A549 (cell line): ENCODE measurements at places on chromosomes 3 and 15.

GRCh38 chr3:32195995-32196540 is 42.4 kb upstream of the CMTM8 start:
- no peak for DNase-seq

DNA sequence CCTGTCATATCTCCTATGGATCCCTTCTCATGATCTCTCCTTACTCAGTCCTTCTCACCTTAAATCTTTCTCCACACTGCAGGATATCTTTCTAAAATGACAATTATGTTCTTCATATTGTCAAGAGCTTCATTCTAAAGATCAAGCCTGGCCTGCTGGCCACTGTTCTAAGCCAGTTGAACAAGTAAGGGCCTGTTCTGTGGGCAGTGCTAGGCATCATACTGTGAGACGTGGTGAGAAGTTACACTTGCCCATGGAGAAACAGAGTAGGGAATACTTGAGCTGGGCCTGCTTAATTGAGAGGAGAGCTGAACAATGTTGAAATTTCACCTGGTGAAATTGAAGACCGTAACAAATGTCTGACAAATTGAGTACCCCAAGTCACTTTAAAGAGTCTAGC is 184.1 kb upstream of the RASGRP1 start:
- no peak for DNase-seq

GRCh38 chr3:114272271-114272670 is 21.6 kb upstream of the TIGIT start:
- DNase-seq, result no peak

DNA sequence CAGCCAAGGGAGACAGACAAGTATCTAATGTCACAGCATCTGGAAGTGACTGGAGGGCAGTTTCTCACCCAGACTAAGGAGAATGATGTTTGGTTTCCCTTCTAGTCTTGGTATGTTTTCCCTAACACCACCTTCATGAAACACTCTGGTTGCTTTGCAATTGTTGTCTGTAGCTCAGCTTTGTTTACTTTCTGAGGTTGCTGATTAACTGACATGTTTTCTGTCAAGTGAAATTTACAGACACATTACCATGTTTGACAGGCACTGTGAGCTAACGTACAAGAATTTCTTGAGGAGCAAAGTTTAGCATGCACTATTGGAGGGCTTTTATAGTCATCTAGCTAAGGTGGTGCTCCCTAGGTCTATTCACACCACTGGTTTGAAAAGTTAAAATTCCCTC is 131.6 kb upstream of the NECTIN3 start:
- DNase-seq, result no peak

- DNase-seq, result no peak
Measured at GRCh38 chr15:52514482-52514881, 14.2 kb downstream of the MYO5A start.

DNA sequence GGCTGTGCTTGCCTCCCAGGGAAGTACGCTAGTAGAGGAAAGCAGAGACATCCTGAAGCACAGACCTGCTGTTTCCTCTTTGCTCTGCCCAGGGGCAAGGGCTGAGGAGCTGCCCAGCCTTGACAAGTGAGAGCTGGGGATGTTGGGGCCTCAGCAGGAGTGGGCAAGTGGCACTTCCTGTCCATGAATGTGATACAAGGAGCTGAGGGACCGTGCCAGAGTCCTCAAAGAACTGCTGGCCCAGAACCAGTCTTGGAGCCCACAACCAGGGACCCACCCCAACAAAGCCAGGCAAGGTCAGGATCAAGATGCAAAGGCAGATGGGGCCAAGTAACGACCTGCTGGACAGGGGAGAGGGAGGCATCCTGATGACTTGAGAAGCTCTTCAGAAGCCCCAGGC is 70.3 kb downstream of the TRIM42 start:
- DNase-seq, result no peak
